ENCODE measurements at places on chromosomes 2 and 18.

DNA sequence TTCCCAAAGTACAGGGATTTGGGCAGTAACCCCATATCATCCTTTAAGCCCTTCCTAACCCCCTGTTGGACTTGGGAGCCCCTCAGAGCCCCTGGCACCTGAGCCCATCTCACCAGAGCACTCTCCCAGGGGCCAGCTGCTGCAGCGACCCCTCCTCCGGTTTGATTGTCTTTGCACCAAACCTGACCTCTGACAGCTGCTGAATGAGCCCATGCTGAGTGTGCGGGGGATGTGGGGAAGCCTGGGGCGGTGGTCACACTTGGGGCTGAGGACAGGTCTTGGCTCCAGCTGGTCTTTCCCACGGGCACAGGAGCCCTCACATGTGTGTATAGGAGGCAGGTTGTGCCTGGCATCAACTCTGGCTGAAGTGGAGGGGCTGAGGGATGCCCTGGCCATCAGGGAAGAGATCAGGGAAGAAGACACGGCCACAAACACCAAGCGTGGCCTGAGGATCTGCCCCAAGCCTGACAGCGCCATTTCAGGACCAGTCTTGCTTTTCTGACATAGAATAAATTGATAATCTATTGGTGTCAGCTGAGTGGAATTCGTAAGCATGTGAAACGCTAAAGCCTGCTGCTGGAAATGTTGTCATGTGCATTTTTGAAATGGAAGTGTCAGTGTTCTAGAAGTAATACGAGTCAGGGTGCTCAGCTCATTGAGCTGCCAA lies 102.4 kb downstream of the ACKR3 start:
- no peak for DNase-seq

DNA sequence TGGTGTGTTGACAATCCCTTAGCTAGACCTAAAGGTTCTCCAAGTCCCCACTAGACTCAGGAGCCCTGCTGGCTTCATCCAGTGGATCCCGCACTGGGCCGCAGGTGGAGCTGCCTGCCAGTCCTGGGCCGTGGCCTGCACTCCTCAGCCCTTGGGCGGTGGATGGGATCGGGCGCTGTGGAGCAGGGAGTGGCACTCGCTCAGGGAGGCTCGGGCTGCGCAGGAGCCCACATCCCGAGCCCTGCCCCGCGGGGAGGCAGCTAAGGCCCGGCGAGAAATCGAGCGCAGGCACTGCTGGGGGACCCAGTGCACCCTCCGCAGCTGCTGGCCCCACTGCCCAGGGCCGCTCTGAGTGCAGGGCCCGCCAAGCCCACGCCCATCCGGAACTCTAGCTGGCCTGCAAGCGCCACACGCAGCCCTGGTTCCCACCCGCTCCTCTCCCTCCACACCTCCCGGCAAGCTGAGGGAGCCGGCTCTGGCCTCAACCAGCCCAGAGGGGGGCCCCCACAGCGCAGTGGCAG lies 20.8 kb upstream of the ROCK1 start:
- no peak for DNase-seq

DNA sequence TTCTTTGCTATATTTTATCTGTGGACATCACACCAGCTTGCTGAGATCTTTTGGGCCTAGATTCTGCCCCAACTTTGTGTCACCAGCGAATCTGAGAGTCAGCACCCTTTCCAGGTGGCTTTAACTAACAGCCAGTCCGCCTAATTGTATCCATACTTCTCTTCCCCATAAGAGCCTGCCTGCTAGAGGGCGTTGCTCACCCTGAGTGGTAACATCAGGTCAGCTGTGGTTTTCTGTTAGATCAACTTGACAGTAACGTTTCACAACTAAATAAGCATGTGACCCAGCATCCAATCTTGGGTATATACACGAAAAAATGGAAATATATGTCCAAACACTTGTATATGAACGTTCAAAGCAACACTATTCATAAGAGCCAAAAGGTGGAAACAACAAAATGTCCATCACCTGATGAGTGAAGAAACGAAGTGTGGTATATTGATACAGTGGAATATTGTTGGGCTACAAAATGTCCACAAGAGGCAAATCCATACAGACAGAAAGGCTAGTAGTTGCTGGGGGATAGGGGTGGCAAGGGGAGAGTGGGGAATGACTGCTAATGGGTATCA lies 24.9 kb downstream of the EFHD1 start:
- no peak for DNase-seq

- DNase-seq, result no peak
Measured at GRCh38 chr2:12597610-12598009, 119.1 kb upstream of the TRIB2 start.

All from germinal center (tissue), 1 donor.